PC-3 (cell line): ENCODE measurements at places on chromosomes 7 and 10. TPM values are rescaled to one million over a fixed set of nuclear protein-coding genes. Genes with fewer than 3 reads are reported as not detected.

GRCh38 chr10:74333174-74333573, 182.2 kb downstream of the ADK start:
- no peak for DNase-seq

C1QL3 gene
- 0.12 TPM in 1 of 2 replicates, not detected in the other for total RNA-seq

DNA sequence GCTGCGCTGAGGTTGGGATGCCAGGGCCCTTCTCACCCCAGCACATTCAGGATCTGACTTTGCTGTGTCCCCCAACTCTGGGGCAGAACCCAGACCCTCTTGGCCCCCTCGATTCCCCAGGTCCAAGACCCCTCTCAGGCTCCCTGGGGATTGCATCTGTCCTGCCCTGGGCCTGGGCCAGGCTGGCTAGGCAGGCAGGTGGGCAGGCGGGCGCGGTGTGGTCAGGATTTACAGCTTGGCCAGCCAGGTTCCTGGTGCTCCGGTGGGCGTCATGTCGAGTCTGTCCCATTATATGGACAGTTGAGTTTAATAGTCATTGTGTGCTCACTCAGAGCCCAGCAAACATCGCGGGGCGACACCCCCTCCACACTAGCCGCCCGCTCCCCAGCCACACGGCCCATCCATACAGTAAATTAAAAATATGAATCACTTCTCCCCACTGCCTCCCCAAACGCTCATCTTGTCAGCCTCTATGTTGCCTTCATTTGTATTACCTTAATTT, 23.5 kb downstream of the POLL start:
- DNase-seq = no peak

POLR2J2 gene
- total RNA-seq = 3.6 and 4.1 TPM in 2 replicates

RARRES2 gene
- 1.6 TPM in 1 of 2 replicates, not detected in the other for total RNA-seq

- DNase-seq = no peak
These were observed 75.4 kb downstream of the CYP51A1 start for GRCh38 chr7:92058899-92059298.

MRPS33 gene
- total RNA-seq = 38.5 and 57.1 TPM in 2 replicates

GRCh38 chr10:48932831-48933664, 6.6 kb downstream of the LRRC18 start:
- DNase-seq = no peak

- DNase-seq = peak; percentile 19
These were observed 35.0 kb downstream of the NEURL1 start for GRCh38 chr10:103528549-103528948.

PNLIPRP2 gene
- total RNA-seq = not detected in 2 replicates

GRCh38 chr10:105872665-105873064, 1231.6 kb downstream of the SORCS3 start:
- DNase-seq = no peak

ELN gene
- total RNA-seq = 0.07 TPM in 1 of 2 replicates, not detected in the other
